Activated T-helper 1 cell treated with anti-CD3 and anti-CD28 coated beads, Interleukin-12 subunit alpha, Interleukin-12 subunit beta, Interleukin-2, Interleukin-4 antibody, amounts not matched to agents 30 ng/mL and 10 ng/mL and 1 ng/mL, durations not matched to agents 14 hours and 24 hours and 36 hours (primary cell): ENCODE measurements at places on chromosomes 5 and 9. TPM values are rescaled to one million over a fixed set of nuclear protein-coding genes. Genes with fewer than 3 reads are reported as not detected.
A peak's percentile ranks its signal among the peaks of the same experiment; 100 is the strongest.

DNA sequence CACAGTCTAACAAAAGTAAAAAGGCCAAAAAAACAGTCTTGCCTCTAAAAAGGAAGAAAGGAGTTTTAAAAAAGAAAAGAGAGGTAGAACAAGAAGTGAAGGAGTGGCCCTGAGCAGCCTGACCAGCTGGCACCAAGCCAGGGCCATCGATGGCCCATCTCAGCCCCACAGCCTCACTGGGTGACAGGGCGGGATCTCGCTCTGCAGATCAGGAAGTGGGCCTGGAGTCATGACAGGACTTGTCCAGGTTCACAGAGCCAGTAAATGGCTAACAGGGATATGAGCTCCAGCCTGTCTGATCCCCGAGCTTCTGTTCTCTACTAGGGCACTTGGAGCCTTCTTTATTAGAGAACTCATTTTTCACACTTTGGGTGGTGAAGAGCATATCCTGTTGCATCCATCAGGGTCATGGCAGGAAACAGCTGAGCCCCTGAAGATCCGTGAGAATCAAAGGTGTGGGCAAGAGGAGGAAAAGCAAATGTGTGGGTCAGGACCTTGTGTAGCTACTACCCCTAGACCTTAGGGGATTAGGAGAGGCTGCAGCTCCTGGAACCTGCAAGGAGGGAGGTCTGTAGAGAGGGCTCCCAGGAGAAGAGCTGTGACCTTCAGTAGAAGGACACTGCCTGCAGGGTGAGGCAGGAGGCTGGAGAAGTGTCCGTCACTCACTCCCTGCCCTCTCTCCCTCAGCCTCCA lies 299.0 kb upstream of the MSX2 start:
- no peak overlapping the region for H3K27ac ChIP-seq
- no peak for DNase-seq
- H3K36me3 ChIP-seq = no peaks in the 10 kb centered on the region
- no peaks in the 10 kb centered on the region for H3K27me3 ChIP-seq
- H3K4me3 ChIP-seq = no peak overlapping the region

GRCh38 chr9:38067859-38068681 lies 957 bp downstream of the SHB start:
- no peak for DNase-seq
- H3K36me3 ChIP-seq = peaks cover 2% of the 10 kb centered on the region
- H3K4me1 ChIP-seq = peaks cover 23% of the 10 kb centered on the region
- no peak overlapping the region for H3K27ac ChIP-seq
- peak overlapping the region; percentile 53 for H3K4me3 ChIP-seq

GRCh38 chr5:96926276-96926675 lies 9.6 kb upstream of the LNPEP start:
- H3K4me3 ChIP-seq = no peak overlapping the region
- no peak for DNase-seq
- no peak overlapping the region for H3K27ac ChIP-seq
- H3K27me3 ChIP-seq = no peaks in the 10 kb centered on the region
- H3K4me1 ChIP-seq = peaks cover 47% of the 10 kb centered on the region
- H3K36me3 ChIP-seq = peaks cover 27% of the 10 kb centered on the region

- no peaks in the 10 kb centered on the region for H3K36me3 ChIP-seq
- H3K27ac ChIP-seq = peak overlapping the region; percentile 42
- DNase-seq = peak; percentile 29
- peaks cover 38% of the 10 kb centered on the region for H3K4me1 ChIP-seq
Observed at GRCh38 chr5:74934949-74935751, 69.0 kb upstream of the FAM169A start.

The XRCC4 gene
- total RNA-seq = 10.2 and 11.2 TPM in 2 replicates

- no peak overlapping the region for H3K27ac ChIP-seq
- no peak for DNase-seq
- peaks cover 14% of the 10 kb centered on the region for H3K4me1 ChIP-seq
- H3K36me3 ChIP-seq = no peaks in the 10 kb centered on the region
- H3K27me3 ChIP-seq = peaks cover 3% of the 10 kb centered on the region
Observed at GRCh38 chr9:35834260-35835215, 5.5 kb downstream of the TMEM8B start.

The SPEF2 gene
- total RNA-seq = 4.5 and 4.6 TPM in 2 replicates

The SMIM3 gene
- 12.8 and 13.4 TPM in 2 replicates for total RNA-seq
